Gastrocnemius medialis (tissue), 4 donors: ENCODE measurements at places on chromosomes 1 and 21.

- no peaks in the 10 kb centered on the region for H3K27me3 ChIP-seq
- no peaks in the 10 kb centered on the region for H3K36me3 ChIP-seq
- no peak for DNase-seq
- H3K4me3 ChIP-seq = no peak overlapping the region
Measured at GRCh38 chr1:102834688-102835320, 273.5 kb downstream of the COL11A1 start.

GRCh38 chr1:5509664-5510452 is 482.4 kb downstream of the NPHP4 start:
- H3K27ac ChIP-seq = no peak overlapping the region
- no peaks in the 10 kb centered on the region for H3K36me3 ChIP-seq
- DNase-seq = peak; percentile 40
- H3K27me3 ChIP-seq = peaks cover 3% of the 10 kb centered on the region
- no peaks in the 10 kb centered on the region for H3K4me1 ChIP-seq

DNA sequence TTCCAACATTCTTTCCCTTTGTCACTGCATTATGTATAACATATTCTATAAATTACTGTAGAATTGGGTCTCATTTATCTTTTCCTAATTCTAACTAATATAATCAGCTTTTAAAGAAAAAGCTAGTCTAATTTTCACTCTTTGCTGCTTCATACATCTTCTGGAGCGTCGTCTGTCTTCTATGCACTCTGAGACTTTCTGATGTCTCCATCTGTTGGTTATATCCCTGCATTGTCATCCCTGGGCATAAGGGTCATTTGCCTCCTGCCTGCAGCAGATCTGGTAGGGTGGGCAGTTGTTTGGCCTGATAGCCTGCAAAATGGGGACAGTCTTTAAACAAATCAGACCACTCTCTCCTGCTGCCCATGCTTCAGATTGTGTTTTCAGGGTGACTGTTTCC is 40.8 kb upstream of the DYNLT5 start:
- H3K4me3 ChIP-seq = no peak overlapping the region

DNA sequence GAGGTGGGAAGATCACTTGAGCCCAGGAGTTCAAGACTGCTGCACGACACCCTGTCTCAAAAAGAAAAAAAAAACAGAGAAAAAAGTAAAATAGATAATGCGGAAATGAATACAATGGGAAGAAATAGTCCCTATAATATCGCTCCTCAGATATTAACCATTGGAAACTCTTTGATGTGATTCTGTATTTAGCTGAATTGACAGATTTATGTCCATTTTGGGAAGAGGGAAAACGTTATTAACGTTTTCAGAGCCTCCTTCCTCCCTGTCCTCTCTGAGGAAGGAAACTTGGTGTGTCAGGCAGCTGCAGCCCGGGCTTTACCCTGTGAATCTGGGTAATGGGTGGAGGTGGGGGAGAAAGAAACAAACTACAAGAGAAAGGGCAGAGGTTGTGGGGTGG is 61.6 kb upstream of the ECE1 start:
- H3K27ac ChIP-seq = no peak overlapping the region
- no peaks in the 10 kb centered on the region for H3K36me3 ChIP-seq
- no peaks in the 10 kb centered on the region for H3K4me1 ChIP-seq
- H3K4me3 ChIP-seq = no peak overlapping the region
- H3K27me3 ChIP-seq = no peaks in the 10 kb centered on the region

DNA sequence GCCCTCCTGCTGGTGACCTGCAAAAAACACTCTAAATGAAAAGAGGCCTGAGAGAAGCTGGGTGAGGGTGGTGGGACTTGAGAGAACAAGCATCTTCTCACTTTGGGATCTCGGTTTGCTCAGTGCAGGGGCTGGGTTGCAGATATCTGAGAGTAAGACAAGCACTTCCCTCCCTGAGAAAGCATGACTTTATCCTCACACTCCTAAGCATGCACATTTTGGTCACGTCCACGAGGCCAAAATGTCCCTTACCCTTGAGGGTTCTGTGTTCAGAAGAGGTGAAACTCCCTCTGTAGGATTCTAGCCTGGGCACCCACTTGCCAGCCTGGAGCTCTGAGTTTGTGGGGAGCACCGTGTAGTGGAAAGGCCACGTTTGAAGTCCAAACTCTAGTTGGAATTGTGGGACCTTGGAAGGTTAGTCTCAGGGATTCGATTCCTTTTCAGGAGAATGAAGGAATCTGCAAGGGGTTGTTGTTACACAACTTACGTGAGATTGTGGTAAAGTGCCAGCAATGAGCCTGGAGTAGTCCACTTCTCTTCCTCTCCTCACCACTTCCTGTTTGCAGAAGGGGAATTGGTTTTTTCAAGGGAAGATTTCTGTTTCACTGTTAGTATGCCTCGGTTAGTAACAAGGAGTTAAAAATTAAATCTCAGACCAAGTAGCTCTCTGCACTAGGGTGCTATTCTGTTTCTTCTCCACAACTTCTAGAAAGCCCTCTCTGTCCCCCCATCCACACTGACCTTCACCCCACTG is 3.0 kb downstream of the FCAMR start:
- no peaks in the 10 kb centered on the region for H3K36me3 ChIP-seq
- no peak for DNase-seq
- H3K4me3 ChIP-seq = no peak overlapping the region
- H3K27ac ChIP-seq = no peak overlapping the region
- H3K4me1 ChIP-seq = no peaks in the 10 kb centered on the region

DNA sequence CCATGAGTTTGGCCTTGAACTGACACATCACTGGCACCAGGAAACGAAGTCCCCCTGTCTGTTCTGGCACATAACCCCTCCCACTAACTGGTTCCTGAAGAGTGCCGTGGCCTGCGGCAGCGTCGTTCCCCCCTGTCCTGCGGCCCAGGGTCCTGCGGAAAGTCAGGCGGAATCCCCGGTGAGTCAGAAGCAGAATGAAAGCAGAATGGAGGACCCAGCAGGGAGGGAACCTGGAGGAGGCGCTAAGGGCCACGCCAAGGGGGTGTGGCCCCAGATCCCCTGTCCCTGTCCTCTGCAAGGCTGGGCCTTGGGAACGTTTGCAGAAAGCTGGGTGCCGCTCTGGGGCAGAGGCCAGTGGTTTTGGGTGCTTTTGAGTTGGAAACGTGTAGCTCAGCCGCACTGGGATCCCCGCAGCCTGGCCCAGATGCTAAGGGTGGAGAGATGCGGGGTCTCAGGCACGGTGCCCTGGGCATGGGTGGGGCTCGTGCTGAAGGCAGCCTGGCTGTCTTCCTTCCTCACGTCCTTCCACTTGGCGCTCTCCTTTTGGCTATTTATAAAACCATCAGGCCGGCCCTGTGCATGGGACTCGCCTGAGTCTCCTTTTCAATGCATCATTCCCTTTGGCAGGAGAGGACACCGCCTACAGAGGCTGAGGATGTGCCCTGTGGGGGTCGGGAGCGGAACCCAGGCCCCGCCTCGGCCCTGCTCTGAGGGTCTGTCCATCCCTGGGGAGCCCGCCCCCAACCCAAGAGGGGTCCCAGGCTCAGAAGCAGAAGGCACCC is 36.2 kb downstream of the TP73 start:
- H3K4me1 ChIP-seq = no peaks in the 10 kb centered on the region
- no peak overlapping the region for H3K4me3 ChIP-seq
- H3K36me3 ChIP-seq = no peaks in the 10 kb centered on the region
- no peak for DNase-seq
- no peak overlapping the region for H3K27ac ChIP-seq

GRCh38 chr21:35005560-35006224 is 43.4 kb downstream of the RUNX1 start:
- H3K4me3 ChIP-seq = no peak overlapping the region
- H3K36me3 ChIP-seq = no peaks in the 10 kb centered on the region
- H3K4me1 ChIP-seq = no peaks in the 10 kb centered on the region
- no peak for DNase-seq

DNA sequence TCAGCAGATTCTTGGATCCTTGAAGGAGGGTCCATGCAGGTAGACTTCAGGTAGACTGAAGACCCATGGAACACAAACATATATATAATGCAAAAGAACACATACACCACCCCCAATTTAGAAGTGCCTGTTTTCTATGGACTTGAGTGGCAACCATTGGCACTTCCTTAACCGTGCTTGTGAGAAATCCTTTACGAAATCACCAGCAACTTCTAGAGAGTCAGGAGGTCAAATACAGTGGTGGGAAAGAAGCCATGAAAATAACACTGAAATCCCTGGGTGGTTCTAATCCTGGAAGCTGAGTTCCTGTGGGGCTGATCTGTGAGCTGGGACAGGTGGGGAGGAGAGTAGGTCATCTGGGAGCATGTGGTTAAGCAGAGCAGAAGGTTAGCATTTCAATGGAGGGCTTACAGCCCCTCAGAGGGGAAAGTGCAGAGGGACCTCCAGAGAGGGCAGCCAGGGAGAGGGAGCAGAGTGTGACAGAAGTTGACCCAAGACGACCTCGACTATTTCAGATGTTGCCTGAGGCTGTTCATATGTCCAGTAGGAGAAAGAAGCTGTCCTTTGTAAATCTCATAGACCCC is 13.0 kb upstream of the IL10 start:
- H3K27ac ChIP-seq = no peak overlapping the region
- H3K4me1 ChIP-seq = no peaks in the 10 kb centered on the region
- DNase-seq = no peak
- no peaks in the 10 kb centered on the region for H3K27me3 ChIP-seq
- no peaks in the 10 kb centered on the region for H3K36me3 ChIP-seq

- no peak for DNase-seq
- H3K4me3 ChIP-seq = no peak overlapping the region
- no peaks in the 10 kb centered on the region for H3K4me1 ChIP-seq
- H3K36me3 ChIP-seq = no peaks in the 10 kb centered on the region
- H3K27me3 ChIP-seq = no peaks in the 10 kb centered on the region
Measured at GRCh38 chr1:85911742-85912141, 203.5 kb upstream of the ZNHIT6 start.

GRCh38 chr1:116286541-116286971 is 86.5 kb upstream of the ATP1A1 start:
- H3K4me3 ChIP-seq = no peak overlapping the region
- H3K27me3 ChIP-seq = no peaks in the 10 kb centered on the region
- no peak overlapping the region for H3K27ac ChIP-seq
- DNase-seq = no peak
- H3K36me3 ChIP-seq = no peaks in the 10 kb centered on the region

- no peaks in the 10 kb centered on the region for H3K27me3 ChIP-seq
- H3K4me1 ChIP-seq = no peaks in the 10 kb centered on the region
- H3K4me3 ChIP-seq = no peak overlapping the region
- H3K36me3 ChIP-seq = no peaks in the 10 kb centered on the region
Measured at GRCh38 chr1:116861137-116861536, 48.6 kb upstream of the PTGFRN start.

GRCh38 chr21:34675871-34676270 is 7.1 kb downstream of the CLIC6 start:
- DNase-seq = no peak
- no peak overlapping the region for H3K27ac ChIP-seq
- no peak overlapping the region for H3K4me3 ChIP-seq

DNA sequence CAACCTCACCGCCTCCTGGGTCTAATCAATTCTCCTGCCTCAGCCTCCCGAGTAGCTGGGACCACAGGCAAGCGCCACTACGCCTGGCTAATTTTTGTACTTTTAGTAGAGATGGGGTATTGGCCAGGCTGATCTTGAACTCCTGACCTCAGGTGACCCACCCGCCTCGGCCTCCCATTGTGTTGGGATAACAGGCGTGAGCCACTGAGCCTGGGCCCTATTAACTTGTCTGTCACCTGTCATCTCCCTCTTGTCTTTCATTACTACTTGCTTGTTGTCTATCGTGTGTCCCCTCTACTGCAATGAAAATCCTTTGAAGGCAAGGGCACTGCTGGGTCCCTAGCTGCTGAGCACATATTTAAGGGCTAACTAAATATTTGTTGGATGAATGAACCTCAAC is 3.4 kb downstream of the UQCRHL start:
- no peaks in the 10 kb centered on the region for H3K27me3 ChIP-seq
- no peak for DNase-seq
- H3K36me3 ChIP-seq = no peaks in the 10 kb centered on the region

GRCh38 chr1:100538913-100539835 is 1.2 kb downstream of the GPR88 start:
- H3K27me3 ChIP-seq = peaks cover 19% of the 10 kb centered on the region
- no peak overlapping the region for H3K27ac ChIP-seq
- peak overlapping the region; percentile 49 for H3K4me3 ChIP-seq

DNA sequence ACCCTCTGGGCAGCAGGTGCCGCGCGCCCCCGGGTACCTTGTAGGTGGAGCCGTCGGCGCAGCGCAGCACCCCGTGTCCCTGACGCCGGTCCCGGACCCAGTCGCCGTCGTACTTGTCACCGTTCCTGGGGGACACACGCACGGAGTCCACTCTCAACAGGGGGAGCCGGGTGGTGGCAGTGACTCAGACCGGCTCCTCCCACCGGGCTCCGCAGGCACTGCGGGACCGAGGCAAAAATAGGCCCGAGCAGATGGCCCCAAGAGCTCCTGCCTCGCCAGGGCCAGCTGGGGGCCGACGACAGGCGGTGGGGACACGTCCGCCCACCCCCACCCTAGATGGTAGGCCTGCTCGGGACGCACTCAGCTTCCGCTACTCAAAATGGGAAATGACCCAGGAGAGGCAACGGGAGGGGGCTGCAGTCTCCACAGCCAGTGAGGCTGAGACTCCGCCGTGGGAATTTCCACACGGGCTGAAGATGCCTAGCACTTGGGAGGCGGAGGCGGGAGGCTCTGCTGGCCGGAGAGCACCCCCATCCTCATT is 6.3 kb downstream of the MORN1 start:
- no peak for DNase-seq
- no peaks in the 10 kb centered on the region for H3K36me3 ChIP-seq
- peaks cover 1% of the 10 kb centered on the region for H3K4me1 ChIP-seq
- H3K4me3 ChIP-seq = no peak overlapping the region

DNA sequence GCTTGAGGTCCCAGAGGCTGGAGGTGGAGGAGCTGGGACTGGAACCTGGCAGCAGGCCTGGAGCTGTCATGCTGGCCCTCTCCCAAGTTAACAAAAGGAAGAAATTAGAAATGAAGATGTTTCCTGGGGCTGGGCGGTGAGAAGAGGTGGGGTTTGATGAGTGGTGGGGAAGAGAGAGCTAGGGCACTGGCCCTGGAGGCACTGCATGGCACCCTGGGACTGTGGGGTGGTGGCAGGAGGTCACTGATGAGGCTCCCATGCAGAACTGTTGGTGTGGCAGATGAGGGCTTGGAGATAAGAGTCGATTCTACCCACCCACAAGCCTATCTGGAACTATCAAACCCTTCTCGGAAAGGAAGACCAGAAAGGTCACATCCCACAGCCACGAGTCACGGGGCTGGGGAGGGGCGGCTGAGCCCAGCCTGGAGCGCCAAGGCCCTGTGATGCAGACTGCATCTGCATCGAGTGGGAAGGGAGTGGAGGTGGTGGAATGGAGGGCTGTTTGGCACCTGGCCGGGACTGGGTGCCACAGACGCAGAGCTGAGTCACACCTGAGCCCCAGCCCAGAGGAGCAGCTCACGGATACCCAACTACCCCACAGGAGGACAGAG is 29.4 kb downstream of the MRPL37 start:
- H3K27ac ChIP-seq = no peak overlapping the region
- H3K27me3 ChIP-seq = no peaks in the 10 kb centered on the region
- H3K4me1 ChIP-seq = peaks cover 5% of the 10 kb centered on the region
